ENCODE measurements at places on chromosomes 12 and 14. TPM values are rescaled to one million over a fixed set of nuclear protein-coding genes. Genes with fewer than 3 reads are reported as not detected.

- H3K27ac ChIP-seq = no peak overlapping the region
- no peaks in the 10 kb centered on the region for H3K4me1 ChIP-seq
- no peaks in the 10 kb centered on the region for H3K36me3 ChIP-seq
- H3K27me3 ChIP-seq = no peaks in the 10 kb centered on the region
- no peak for DNase-seq
- no peak overlapping the region for H3K4me3 ChIP-seq
Observed at GRCh38 chr12:59491877-59492276, 104.0 kb upstream of the SLC16A7 start.

- H3K27me3 ChIP-seq = no peaks in the 10 kb centered on the region
- no peaks in the 10 kb centered on the region for H3K4me1 ChIP-seq
- no peaks in the 10 kb centered on the region for H3K36me3 ChIP-seq
- H3K4me3 ChIP-seq = peak overlapping the region; percentile 81
Observed at GRCh38 chr12:99985129-99985570, 414 bp upstream of the ANKS1B start.

DNA sequence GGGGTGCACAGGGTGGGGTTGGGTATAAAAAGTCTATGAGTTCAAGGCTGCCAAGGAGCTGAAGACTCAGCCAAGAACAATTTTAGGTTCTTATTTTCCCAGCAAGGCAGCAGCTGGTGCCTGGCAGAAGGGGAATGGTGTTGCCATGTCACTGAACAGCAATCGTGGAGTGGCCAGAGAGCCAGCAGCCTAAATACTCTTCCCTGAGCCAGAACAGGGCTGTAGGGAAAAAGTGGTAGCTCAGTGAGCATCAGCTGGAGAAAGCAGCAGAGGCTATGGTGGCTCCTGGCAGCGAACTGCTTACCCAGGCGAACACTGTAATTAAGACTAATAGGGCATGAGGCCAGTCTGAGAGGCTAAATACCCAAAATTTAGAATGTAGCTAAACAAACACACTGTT is 334.9 kb downstream of the RMST start:
- no peak overlapping the region for H3K27ac ChIP-seq
- H3K4me1 ChIP-seq = no peaks in the 10 kb centered on the region
- no peak overlapping the region for H3K4me3 ChIP-seq
- H3K27me3 ChIP-seq = no peaks in the 10 kb centered on the region
- peak; percentile 12 for DNase-seq

DNA sequence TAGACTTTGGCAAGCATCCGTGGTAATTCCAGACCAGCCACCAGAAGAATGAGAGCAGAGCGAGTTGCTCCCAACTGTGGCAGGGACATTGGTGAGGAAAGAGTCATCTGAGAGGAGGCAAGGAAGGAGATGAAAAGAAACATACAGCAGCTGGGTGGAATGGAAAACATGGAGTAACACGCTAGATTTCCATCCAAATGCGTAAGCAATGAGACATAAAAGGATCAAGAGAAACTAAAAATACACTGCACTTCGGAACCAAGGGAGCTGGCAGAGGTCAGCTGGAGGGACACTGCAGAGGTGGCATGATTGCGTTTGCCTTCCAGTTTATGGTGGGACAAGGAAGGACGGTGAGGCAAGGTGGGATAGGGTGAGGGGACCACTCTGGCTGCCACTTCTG is 82.9 kb downstream of the DDX51 start:
- no peak overlapping the region for H3K4me3 ChIP-seq
- peaks cover 75% of the 10 kb centered on the region for H3K36me3 ChIP-seq
- no peak overlapping the region for H3K27ac ChIP-seq
- H3K27me3 ChIP-seq = no peaks in the 10 kb centered on the region

DNA sequence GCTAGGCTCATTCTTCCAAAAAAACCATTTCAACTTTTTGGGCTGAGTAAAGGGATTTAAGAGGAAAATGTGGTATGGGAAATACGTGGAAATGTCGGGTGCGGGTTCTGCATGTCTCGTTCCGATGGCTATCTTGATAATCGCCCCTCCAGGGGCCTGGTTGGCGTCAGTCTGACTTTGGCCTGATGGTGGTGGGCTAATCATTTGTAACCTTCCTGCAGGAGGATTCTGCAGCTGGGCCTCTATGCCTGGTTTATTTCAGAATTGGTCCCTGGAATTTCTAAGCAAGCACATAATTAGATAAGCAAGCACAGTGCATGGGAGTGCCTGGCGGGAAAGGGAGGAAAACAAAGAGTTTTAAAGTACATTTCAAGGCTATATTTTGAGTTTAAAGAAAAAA is 14.8 kb upstream of the SLC4A8 start:
- DNase-seq = no peak
- no peaks in the 10 kb centered on the region for H3K36me3 ChIP-seq
- H3K27me3 ChIP-seq = no peaks in the 10 kb centered on the region
- no peak overlapping the region for H3K27ac ChIP-seq
- H3K4me1 ChIP-seq = no peaks in the 10 kb centered on the region

- H3K36me3 ChIP-seq = no peaks in the 10 kb centered on the region
- no peaks in the 10 kb centered on the region for H3K4me1 ChIP-seq
- DNase-seq = no peak
- no peaks in the 10 kb centered on the region for H3K27me3 ChIP-seq
- H3K27ac ChIP-seq = no peak overlapping the region
Observed at GRCh38 chr12:46453428-46453827, 80.9 kb upstream of the SLC38A2 start.

GRCh38 chr12:67624355-67624754 is 24.2 kb upstream of the DYRK2 start:
- H3K4me3 ChIP-seq = no peak overlapping the region
- no peak for DNase-seq
- H3K36me3 ChIP-seq = no peaks in the 10 kb centered on the region
- no peaks in the 10 kb centered on the region for H3K27me3 ChIP-seq
- H3K27ac ChIP-seq = no peak overlapping the region

DNA sequence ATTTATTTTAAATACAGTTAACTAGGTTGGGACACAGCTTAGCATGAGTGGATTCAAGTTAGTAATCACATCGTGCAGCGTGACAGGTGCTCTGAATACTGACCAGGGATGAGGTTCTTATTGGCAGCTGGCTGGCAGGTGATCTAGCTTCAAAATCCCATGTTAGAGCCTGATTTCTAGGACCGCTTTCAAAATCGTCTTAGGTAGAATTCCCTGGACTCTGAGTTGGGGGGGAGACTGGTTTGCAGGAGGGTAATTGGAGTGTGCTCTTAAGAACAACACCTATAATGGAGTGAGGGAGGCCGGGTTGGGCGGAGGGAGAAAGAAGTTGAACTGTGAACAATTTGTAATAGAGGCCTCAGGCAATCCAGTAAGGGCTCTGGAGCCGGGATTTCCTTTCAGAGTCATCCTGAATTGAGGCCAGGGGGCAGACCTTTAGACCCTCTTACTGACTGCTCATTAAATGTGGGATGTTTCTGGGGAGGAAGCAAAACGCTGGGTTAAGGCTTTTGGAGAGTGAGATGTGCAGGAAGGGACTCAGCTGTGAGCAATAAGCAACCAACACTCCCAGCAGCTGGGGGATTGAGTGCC is 874 bp upstream of the YARS2 start:
- peaks cover 2% of the 10 kb centered on the region for H3K27me3 ChIP-seq
- no peak for DNase-seq
- H3K27ac ChIP-seq = no peak overlapping the region

GRCh38 chr12:93944911-93945310 is 203.5 kb upstream of the PLXNC1 start:
- DNase-seq = no peak
- no peaks in the 10 kb centered on the region for H3K4me1 ChIP-seq
- H3K4me3 ChIP-seq = no peak overlapping the region
- H3K27me3 ChIP-seq = no peaks in the 10 kb centered on the region
- H3K27ac ChIP-seq = no peak overlapping the region

- H3K36me3 ChIP-seq = no peaks in the 10 kb centered on the region
- no peaks in the 10 kb centered on the region for H3K27me3 ChIP-seq
- DNase-seq = no peak
- no peak overlapping the region for H3K27ac ChIP-seq
- no peak overlapping the region for H3K4me3 ChIP-seq
Observed at GRCh38 chr14:70827347-70827746, 18.0 kb upstream of the MAP3K9 start.

DNA sequence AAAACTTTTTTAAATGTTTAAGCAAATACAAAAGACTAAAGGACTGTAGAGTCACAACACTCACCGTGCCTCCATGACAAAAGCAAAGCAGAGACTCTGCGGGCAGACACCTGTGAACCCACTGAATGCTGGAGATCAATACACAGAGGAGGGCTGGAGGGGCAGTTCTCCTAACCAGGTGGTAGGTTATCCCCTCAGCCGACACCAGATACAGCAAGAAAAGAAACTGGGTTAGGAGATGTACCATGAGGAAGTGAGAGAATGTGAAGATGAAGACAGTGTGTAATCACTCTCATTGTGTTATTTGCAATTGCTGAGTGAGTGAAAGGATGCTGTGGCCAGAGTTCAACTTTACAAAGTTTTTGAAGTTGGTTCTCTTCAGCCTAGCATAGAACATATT is 480.3 kb downstream of the BCL11B start:
- H3K27ac ChIP-seq = no peak overlapping the region
- H3K4me3 ChIP-seq = no peak overlapping the region
- H3K4me1 ChIP-seq = no peaks in the 10 kb centered on the region

- H3K27me3 ChIP-seq = no peaks in the 10 kb centered on the region
- no peaks in the 10 kb centered on the region for H3K36me3 ChIP-seq
- peak; percentile 32 for DNase-seq
- H3K4me1 ChIP-seq = no peaks in the 10 kb centered on the region
- H3K4me3 ChIP-seq = no peak overlapping the region
Observed at GRCh38 chr14:59631237-59631636, 54.6 kb upstream of the CCDC175 start.

DNA sequence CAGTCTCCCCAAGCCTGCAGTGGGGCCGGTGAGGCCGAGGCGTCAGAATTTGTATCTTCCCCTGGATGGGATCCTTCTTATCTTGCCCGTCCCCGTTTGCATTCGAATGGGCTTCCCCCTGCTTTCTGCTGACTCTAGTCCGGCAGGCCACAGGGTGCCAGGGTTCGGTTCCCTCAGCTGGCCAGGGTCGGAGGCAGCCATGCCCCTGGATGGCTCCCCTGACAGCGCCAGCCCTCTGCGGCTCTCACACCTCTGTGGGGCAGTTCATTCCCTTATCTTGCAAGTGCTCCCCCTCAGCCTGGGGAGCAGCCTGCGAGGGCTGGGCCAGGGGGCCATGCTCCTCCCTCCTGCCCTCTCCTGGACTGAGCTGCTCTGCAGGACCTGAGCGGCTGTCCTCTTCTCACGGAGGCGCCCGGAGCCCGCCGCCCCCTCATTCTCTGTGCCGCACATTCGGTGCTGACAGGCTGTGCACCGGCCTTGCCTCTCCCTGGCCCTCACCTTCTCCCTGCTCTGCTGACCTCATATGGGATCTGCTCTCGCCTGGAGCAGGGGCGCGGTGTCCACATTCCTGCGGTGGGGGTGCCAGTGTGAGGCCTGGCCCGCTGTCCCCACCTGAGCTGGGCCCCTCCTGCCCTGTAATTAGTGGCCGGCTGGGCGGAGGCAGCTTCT is 32.8 kb downstream of the KIF26A start:
- no peak overlapping the region for H3K27ac ChIP-seq
- H3K4me3 ChIP-seq = no peak overlapping the region

The PZP gene
- 0.13 TPM for polyA plus RNA-seq

All from spinal cord (tissue), 10 donors.